ENCODE measurements at places on chromosomes 5 and 9.

DNA sequence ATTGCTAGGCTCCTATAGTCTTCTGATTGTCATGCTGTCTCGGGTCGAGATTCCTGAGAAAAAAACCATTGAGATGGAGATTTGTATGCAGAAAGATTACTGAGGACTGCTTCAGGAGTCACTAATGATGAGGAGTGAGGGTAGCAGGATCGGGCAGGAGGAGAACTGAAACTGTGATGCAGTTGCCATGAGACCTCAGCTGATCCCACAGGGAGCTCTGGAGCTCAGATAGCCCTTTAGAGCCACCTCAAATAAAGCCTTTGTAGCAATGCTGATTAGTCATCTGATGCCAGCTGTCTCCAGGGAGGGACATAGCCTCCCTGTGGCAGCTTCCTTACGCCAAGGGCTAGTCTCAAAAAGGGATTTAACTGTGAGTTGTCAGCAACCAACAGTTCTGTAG lies 256.9 kb downstream of the DMAC1 start:
- DNase-seq: no peak

- DNase-seq: no peak
These were observed 17.5 kb downstream of the ANKRD33B start for GRCh38 chr5:10581424-10581748.

- DNase-seq: no peak
These were observed 276.2 kb downstream of the PDE4D start for GRCh38 chr5:59617186-59617771.

GRCh38 chr9:35102465-35102768 lies 514 bp downstream of the STOML2 start:
- peak; percentile 49 for DNase-seq

DNA sequence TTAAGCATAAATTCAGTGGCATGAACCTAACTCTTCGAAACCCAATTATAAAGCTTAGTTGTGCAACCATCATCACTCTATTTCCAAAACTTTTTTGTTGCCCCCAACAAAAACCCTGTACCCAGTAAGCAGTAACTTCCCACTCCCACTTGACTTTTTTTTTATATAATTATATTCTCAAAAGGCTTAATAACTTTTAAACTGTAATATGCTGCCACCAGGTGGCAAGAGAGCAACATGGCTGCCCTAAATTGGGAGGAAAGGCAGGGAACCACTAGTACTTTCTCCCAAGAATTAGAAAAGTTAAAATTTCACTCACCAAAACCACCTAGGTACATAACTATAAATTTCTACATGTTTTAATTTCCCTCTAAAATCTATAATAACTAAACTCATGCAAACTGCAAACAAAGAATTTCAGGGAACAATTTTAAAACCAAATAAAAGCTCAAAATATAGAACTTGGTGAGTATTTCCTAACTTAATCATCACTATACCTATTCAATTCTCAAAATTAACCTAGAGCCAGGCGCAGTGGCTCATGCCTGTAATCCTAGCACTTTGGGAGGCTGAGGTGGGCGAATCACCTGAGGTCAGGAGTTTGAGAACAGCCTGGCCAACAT lies 50.2 kb upstream of the RNF38 start:
- DNase-seq: no peak

GRCh38 chr9:128936171-128936865 lies 11.1 kb downstream of the DOLK start:
- no peak for DNase-seq
